ENCODE measurements at places on chromosomes 16 and 17.

DNA sequence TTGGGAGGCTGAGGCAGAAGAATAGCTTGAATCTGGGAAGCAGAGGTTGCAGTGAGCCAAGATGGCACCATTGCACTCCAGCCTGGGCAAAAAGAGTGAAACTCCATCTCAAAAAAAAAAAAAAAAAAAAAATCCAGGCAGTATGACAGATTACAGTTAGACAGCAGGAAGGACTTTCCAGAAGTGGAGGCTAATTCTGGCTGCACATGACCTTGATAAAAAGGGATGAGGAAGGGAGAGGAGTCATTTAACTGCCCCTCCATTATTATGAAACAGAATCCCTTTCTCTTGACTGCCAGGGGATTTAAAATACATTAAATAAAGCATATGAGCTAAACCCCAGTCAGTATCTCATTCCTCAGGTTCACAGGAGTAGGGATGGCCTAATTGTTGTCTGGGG, 1.8 kb upstream of the ARHGAP23 start:
- no peak for DNase-seq

DNA sequence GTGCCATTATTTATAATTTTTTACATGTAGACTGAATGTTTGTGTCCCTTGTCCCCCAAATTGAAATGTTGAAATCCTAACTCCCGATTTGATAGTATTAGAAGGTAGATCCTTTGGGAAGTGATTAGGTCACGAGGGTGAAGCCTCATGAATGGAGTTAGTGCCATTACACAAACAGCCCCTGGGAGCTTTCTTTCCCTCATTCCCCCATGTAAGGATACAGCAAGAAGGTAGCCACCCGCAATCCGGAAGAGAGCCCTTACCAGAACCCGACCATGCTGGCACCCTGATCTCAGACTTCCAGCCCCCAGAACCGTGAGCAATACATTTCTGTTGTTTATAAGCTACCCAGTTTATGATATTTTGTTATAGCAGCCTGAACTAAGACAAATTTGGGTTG, 143.2 kb downstream of the NPIPB5 start:
- DNase-seq = peak; percentile 38

GRCh38 chr16:9437115-9437514, 345.7 kb downstream of the HAPSTR1 start:
- DNase-seq = no peak

DNA sequence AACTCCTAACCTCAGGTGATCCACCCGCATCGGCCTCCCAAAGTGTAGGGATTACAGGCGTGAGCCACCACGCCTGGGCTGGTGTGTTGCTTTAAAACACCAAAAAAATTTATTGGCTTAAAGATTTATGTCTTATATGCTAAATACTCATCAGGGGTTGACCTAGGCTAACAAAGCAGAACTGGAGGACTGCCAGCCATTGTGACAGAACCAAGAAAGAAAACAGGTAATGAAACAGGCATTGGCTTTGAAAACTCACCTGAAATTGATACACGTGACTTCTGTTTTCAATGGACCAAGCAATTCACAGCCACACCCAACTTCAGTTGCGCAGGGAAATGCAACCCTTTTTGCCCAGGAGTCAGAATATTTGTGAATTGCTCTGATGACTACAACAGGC, 4.9 kb upstream of the PHAF1 start:
- DNase-seq = no peak

DNA sequence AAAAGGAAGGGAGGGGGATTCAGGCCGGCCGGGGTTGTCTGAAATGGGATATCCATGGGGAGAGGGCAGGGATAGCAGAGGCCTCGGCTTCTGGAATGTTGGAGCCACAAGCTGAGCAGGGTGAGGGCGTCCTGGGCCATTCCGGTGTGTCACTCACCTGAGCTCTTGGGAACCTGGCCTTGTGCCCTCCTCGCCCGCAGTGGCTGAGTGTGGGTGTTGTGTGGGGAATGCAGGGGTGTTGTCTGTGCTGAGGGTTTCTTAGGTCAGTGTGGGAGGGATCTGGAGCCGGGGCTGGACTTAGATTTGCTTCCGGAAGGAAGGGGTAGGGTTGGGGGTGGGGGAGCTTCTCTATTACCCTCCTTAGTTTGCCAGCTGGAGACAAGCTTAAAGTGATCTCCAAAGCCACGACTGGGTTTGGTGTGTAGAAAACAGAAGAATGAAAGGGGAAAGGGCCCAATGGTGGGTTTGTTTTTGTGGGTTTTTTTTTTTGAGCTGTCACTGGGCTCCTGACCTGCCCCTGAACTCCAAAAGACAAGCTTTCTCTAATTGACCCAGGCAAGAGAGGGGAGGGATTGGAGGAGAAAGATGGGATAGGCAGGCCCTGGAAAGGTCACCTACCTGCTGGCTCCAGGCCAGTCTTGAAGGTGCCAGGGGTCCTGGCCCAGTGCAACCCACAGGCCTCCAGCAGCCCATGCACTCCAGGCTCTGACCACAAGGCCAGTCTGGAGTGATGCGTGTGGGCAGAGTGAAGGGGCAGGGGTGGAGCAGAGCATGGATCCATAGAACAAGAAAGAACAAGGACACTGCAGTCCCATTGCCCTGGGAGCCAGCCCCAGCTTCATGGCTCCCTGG, at the start of gene SULT1A2:
Gene SULT1A2, minus strand, starts transcription at position 211 of the 852 bp plus-strand sequence. CDS start 1,120 bp downstream, outside the sequence.
- peak; percentile 41 for DNase-seq

GRCh38 chr16:53949715-53950410, 245.9 kb downstream of the FTO start:
- DNase-seq = no peak

GRCh38 chr17:70621566-70621965, 452.2 kb downstream of the KCNJ2 start:
- no peak for DNase-seq

- DNase-seq = peak; percentile 55
Observed at GRCh38 chr16:68480084-68480995, 32.0 kb upstream of the SMPD3 start.

Data from trophoblast cell (in vitro differentiated cells and primary cell).